ENCODE measurements at places on chromosomes 6 and 20.

GRCh38 chr6:129393654-129394053 is 316.3 kb downstream of the ARHGAP18 start:
- DNase-seq, result no peak

DNA sequence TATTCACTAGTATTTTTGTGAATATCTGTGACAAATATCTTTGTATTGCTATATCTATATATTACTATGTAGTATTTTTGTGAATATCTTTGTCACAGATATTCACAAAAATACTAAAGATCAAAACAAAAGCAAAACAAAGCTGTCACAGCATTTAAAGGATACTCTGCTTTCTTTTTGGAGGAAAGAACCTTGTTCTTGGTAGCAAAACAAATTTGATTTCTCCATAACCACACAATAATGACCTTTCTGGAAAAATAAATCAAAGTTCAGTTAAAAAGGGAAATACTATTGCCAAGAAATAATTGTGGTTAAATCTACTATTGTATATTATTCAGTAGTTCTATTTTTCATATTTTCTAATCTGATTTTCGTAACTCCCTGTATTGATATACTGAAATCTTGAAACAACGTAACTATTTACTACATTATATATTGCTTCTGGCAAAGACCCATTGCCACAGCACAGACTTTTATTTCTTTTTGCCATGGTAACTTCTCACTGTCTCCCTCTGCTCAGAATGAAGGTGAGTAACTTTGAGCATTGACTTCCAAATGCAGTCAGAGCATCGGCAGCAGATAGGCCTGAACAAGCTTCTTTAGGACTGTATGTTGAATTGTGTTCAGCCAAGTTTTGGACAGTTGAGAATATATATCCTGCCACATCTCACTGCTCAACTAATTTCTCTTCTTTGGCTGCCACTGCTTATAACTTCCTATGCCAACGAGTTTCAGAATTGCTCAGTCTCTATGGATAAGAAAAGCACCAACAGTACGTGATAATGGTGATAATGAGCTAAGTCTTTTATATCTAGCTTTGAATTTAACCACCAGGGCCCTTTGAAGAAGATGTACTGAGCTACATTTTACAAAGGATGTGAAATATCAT is 1097.2 kb upstream of the GJE1 start:
- DNase-seq, result no peak

DNA sequence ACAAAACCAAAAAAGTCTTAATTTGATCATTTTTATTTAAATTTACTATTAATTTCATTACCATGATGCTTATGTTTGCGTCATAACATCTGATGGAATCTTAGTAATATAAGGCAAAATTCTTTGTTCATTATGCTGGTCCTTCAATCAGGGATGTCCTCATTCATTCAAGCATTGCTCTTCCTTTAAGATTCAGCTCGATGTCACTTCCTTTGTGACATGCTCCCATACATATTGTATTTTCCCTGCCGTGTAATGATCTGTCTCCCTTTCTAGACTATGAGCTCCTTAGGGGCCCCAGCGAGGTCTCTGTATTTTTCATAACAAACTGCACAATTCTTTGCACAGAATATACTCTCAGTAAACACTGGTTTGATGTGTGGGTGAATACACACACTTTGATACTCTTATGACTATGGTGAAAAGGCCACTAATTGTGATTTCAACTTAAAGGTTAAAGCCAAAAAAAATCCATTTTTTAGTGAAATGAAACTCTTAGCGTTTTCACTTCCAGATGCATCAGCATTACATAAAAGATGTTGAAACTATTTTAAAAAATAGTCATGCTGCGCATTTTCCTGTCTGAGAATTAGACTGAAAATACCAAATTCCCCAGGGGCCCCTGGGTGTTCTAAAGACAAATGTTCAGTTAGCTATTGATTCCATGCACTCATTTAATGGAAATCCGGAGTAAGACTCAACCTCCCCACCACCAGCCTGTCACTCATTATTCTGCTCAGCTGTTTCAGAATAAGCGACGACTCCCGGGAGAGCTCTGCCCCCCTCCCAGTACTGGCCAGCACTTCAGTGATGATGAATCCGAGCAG is 169.7 kb downstream of the ATXN1 start:
- no peak for DNase-seq

DNA sequence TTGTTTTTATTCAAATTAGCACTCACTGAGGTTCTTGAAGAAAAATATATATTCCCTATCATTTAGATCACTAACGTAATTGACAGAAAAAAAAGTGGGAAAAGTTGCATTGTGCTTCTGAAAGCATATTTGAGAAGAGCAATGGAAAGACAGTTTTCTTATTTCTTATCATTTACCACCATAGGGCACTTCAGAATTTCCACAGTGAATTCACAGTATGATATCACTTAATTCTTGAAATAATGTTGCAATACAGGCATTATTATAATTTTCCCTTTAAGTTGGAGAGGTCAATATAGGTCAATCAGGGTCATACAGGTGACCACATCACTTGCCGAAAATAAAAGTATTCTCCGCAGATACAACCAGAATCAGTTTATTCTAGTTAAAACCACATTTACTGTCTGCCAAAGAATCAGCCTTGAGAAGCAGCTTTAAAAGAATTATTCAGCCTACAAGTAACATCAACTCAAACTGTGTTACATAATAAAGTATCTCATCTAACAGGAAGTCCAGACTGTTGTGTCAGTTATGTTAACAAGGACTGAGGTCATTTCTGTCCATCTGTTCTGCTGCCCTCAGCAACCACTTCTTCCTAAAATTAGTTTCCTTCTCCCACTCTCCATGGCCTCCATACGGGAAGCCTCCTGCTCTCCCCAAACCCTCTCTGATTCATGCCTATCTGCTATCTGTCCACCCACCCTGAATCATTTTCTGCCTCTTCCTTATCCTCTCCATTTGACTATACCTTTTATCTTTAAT is 121.2 kb downstream of the SIM1 start:
- DNase-seq, result no peak

DNA sequence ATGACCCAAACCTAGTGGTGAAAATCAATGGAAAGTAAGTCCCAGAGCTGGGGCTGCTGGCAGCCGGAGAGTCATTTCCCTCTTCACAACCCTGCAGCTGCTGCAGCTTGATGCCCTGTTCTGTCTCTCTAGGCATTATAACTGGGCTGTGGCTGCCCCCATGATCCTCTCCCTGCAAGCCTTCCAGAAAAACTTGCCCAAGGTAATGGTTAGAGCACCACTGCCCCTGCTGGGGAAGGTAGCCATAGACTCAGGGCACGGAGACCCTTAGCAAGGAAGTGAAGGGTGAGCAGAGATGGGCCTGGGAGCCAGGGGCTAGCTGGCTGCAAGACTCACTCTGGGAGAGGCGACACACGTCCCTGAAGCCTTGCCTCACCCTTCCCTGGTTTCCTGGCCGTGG is 12.0 kb downstream of the LPIN3 start:
- DNase-seq, result no peak

GRCh38 chr20:43836790-43837189 is 77.9 kb upstream of the TOX2 start:
- no peak for DNase-seq

All from type B pancreatic cell (in vitro differentiated cells).